T-helper 2 cell (primary cell): ENCODE measurements at places on chromosomes 6 and 20.
A peak's percentile ranks its signal among the peaks of the same experiment; 100 is the strongest.

DNA sequence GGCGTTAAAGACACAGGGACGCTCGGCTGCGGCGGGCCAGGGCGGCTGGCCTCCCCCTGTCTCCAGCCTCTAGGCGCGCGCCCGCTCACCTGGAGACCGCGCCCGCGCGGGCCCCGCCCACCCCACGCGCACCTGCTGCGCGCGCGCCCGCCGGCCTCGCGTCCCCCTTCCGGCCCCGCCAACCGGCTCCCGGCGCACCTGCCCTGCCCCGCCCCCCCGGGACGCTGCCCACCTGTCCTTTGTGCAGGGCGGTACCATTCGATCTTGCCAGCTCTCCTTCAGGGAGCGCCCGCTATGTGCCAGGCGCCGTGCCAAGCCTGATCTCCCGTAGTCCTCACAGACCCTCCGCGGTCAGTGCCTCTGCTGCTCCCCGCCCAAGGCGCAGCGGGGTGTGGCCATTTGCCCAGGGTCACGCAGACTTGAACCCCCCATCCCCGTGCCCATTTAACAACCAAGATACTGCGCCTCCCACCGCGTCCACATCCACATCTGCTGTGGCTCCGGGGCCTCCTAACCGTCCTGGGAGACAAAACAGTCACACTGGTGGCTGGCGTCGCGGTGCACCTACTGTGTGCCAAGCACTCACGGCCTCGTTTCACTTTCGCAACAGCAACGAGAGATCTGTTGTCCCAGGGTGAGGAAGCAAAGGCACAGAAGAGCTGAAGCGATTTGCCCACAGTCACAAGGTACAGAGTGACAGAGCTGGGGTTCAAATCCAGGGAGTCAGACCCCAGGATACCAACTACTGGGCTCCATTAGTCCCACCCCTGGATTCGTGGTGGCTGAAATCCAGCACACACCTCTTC lies 48.1 kb downstream of the NOL4L start:
- peak; percentile 65 for DNase-seq

- DNase-seq = no peak
These were observed 36.2 kb upstream of the RNF24 start for GRCh38 chr20:4051413-4052138.

- no peak for DNase-seq
These were observed 2.6 kb upstream of the TRIM38 start for GRCh38 chr6:25959890-25960536.

- DNase-seq = no peak
These were observed 26.7 kb upstream of the AKIRIN2 start for GRCh38 chr6:87728706-87729105.

DNA sequence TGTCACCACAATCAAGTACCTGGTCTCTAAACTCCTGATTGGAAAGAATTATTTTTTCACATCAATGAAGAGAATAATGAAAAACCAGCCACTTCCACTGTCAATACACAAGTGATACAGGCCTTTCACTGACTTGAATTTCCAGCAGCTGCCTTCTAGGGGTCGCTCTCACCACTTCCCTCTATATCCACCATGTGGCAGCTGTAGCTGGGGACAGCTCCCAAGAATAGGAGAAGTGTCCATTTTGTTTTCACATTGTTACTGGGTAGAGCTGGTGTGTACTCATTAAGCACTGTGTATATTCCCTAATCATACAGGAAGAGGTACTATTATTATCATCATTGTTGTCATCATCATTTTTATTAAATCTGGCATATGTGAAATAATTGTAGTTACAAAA lies 438.4 kb upstream of the SPTLC3 start:
- DNase-seq = no peak

GRCh38 chr20:47493175-47493962 lies 8.3 kb upstream of the NCOA3 start:
- no peak for DNase-seq

GRCh38 chr6:107943626-107944439 lies 14.2 kb downstream of the SEC63 start:
- no peak for DNase-seq

DNA sequence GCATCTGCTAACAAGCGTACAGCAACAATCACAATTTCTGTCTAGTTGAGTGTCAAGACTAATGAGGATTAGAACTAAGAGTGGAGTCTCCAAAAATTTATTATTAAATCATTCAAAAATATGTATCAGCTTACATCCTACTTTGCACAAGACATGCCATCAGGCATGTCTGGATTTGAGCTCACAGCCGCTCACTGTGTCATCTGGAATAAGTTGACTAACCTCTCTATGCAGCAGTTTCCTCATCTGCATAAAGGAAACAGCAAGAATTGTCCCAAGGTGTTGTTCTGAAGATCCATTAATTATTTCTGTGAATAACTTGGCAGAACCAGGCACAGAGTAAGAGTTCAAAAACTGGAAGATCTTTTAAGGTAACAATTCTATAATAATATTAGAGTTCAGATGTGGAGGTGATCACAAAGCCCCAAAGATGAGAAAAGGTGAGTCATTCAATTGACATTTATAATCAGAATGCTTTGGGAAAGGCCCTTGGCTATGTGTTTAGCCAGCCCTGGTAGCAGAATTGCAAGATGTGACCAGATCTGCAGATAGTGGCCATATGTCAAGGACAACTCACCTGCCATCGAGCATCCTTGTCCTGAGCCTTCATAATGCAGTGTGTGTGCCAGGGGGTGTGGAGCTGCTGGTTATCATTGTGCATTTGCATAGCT lies 264.0 kb downstream of the FOXA2 start:
- no peak for DNase-seq

GRCh38 chr20:15065794-15066193 lies 728.4 kb upstream of the FLRT3 start:
- no peak for DNase-seq

DNA sequence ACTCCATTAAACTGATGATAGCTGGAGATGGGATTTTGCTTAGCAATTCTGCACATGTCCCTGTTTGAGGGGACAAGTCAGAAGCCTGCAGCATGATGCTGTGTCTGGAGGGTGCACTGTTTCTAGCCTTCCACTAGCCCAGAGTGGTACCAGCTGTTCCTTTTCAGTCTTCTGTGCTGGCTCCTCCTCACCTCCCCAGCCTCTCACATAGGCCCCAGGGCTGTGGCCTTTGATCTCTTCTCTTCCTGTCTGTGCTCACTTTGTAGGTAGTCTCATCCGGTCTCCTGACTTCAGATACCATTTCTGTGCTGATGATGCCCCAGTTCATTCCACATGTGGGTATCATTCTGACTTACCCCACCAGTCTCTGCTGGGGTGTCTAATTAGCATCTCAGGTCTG lies 126.3 kb downstream of the HIVEP1 start:
- no peak for DNase-seq
